ENCODE measurements at places on chromosomes 16 and 17. TPM values are rescaled to one million over a fixed set of nuclear protein-coding genes. Genes with fewer than 3 reads are reported as not detected.

- no peak for DNase-seq
Measured at GRCh38 chr16:68420366-68420942, 27.9 kb downstream of the SMPD3 start.

DNA sequence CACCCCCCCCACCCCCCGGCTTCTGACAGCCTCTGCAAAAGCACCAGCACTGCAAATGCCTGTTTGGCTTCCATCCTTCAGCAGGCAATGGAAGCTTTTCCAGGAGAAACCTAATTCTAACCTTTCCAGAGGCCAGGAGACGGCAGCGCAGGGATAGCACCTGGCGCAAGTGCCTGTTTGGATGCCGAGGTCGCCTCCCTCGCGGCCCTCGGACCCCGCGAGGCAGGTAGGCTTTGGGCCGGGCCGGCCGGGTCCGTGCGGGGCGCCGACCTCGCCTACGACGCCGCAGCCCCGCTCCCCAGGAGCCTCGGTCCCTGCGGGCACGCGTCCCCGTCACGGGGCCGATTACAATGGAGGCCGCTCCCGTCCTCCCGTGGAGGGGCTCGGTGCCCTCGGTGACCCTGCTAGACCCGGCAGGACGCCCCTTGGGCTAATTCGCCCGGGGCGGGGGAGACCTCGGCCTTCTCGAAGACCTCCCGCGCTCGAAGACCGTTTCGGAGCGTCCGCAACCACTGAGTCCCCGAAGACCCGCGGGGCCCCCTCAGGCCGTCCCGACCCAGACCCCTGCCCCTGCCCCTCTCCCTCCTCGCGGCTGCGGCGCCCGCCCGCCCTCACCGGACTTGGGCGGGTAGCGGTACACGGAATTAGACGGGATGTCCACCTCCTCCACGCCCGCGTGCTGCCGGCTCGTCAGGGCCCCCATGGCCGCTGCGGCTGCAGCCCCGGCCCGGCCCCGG, 587 bp downstream of the RNF157 start:
- no peak for DNase-seq

- DNase-seq = no peak
Measured at GRCh38 chr16:81779536-81780320, 637 bp downstream of the PLCG2 start.

- no peak for DNase-seq
Measured at GRCh38 chr17:43094129-43094835, 30.9 kb downstream of the BRCA1 start.

- no peak for DNase-seq
Measured at GRCh38 chr16:1633310-1633709, 21.1 kb downstream of the CRAMP1 start.

- DNase-seq = no peak
Measured at GRCh38 chr17:40487371-40488020, 13.9 kb downstream of the TNS4 start.

DNA sequence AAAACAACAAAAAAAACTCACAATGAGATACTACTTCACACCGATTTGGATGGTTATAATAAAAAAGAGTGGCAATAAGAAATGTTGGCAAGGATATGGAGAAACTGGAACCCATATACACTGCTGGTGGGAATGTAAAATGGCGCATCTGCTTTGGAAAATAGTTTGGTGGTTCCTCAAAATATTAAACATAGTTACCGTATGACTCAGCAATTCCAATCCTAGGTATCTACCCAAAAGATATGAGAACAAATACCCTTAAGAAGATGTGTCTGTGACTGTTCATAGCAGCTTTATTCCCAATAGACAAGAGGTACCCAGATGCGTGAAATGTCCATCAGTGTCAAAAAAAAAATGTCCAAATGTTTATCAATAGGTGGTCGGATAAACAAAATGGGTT, 7.2 kb downstream of the CPPED1 start:
- DNase-seq = peak; percentile 25

GRCh38 chr17:2030779-2031163, 818 bp downstream of the DPH1 start:
- DNase-seq = no peak

DNA sequence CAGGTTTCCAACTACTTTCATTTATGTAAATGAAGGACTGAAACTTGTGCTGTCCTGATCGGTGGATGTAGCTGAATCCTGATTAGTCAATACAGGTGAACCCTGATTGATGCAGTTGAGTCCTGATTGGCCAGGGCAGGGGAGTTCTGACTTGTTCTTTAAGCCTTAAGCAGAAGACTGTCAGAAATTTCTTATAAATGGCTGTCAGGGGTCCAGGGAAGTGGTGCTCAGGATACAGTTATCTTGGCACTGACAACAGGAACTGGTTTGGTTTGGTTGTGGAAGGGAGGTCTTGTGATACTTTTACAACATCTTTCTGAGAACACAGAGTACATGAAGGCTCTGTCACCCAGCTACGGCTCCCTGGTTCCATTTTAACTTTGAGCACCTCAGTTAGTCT, 132.1 kb downstream of the KCNJ12 start:
- DNase-seq = no peak

DNA sequence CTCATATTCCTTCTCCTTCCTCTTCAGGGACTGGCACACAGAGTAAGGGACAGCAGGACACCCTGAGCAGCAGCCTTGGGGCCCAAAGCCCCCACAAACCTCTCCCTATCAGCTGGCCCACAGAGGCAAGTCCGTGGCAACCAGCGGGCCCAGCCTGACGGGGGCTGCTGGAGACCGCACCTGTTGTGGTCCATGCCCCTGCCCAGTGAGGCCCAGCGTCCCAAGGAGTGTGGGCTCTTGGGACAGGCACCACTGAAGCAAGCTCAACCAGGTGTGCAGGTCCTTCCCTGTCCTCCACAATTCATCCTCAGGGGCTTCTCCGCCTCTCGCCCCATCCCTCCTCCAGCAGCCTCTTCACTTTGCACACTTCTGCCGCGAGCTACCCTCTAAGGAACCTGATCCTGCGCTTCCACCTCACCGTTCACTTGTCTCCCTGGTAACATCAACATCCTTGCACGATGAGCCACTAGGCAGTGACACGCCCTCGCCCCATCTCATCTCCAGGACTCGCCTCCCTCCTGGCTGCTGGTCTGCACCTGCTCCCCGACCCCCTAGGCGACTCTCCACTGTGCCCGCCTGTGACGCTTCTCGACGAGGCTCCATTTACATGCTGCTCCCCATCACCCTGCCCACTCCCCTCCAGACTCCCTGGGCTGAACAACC, 12.7 kb downstream of the MNT start:
- DNase-seq = no peak

DNA sequence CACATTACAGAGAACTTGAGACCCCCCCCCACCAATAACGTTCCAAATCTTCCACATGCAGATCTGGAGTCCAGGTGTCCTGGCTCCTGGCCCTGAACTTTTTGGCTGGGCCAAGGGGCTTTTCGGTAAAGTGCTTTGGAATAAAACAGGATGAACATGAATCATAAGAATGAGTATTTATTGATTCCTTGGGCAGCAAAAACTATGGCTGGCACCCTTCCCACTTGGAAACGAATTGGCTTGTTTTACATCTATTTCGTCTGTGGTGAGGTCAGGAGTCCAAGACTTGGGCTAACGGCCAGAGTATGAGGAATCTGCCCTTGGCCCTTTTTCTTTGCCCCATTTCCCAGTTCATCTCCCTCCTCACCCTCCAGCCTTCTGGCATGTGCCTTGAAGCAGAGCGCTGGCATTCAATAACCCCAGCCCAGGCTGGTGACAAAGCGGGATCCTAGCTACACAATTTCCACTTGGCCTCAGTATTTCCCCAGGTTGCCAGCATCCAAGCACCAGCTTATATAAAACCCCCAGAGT, 4.1 kb upstream of the UBTF start:
- DNase-seq = peak; percentile 31

GRCh38 chr17:44209786-44210341, 9.6 kb downstream of the UBTF start:
- peak; percentile 60 for DNase-seq

- DNase-seq = no peak
Measured at GRCh38 chr16:58426966-58427365, 34.7 kb downstream of the GINS3 start.

- DNase-seq = no peak
Measured at GRCh38 chr17:58272367-58273280, 8.1 kb downstream of the MPO start.

- DNase-seq = peak; percentile 13
Measured at GRCh38 chr16:66007717-66008116, 358.8 kb upstream of the CDH5 start.

GRCh38 chr17:34998205-34998604, 17.9 kb downstream of the LIG3 start:
- DNase-seq = peak; percentile 73

- no peak for DNase-seq
Measured at GRCh38 chr17:61458421-61459141, 6.4 kb downstream of the TBX4 start.

DNA sequence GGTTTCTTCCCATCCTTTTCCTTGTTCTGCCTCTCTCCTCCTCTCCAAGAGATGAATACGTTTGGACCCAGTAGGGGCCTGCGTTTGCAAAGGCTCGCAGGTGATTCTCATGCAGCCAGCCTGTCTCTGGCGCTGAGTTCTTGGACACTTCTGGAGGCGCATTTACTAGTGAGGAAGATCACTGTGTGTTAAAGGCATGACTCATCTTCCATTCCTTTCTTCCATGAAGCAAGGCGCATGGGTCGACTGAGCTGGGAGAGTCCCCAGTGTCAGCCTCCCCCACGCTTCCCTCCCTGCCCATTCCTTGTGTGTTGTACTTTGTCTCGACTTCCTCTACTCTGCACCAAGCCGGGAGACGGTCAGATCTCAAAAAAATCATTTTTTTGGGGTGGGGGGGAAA, 159.9 kb upstream of the EEF2KMT start:
- DNase-seq = peak; percentile 17

DNA sequence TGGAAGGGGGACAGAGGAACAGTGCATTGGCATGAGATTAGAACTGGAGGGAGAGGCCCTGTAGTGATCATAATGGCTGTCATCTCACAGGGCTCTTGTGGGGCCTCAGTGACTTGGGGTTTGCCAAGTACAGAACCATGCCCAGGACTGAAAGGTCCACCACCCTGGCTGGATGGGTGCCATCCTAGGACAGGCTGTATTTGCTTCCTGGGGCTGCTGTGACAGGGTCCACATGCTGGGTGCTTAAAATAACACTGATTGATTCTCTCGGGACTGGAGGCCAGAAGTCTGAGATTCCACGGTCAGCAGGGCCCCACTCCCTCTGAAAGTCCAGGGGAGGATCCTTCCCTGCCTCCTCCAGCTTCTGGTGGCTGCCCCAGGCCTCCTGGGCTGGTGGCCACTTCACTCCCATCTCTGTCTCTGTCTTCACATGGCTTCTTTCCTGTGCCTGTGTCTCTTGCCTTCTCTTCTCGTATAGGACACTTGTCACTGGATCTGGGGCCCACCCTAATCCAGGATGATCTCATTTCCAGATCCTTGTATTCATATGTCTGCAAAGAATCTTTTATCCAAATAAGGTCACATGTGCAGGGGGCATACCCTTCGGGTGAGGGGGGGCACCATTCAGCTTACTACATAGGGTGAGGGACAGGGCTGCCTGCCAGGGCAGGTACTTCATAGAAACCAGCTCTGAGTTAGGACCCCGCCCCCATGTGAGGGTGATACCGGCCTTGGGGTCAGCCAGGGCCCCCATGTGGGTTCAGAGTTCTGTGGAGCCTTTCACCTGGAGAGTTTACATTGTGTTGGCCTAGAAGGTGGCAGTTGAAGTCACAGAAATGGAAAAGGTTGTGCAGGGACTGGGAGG, 52.6 kb downstream of the USP22 start:
- peak; percentile 52 for DNase-seq

DNA sequence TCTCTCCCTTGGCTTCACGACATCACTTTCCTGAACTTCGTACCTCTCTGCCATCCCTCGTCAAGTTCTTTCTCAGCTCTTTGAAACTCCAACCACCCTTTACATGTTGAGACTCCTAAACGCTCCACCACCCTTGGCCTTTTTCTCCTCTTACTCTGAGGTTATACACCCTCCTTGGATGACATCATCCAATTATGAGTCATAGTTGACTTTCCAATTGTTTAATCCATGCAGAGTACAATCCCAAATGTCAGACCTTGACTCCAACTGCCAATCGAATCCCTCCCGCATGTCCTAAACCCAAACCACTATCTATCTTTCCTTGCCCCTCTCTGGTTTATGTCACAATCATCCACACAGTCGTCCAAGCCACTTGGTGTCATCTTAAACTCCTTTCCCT, 18.4 kb upstream of the C16orf82 start:
- peak; percentile 7 for DNase-seq

DNA sequence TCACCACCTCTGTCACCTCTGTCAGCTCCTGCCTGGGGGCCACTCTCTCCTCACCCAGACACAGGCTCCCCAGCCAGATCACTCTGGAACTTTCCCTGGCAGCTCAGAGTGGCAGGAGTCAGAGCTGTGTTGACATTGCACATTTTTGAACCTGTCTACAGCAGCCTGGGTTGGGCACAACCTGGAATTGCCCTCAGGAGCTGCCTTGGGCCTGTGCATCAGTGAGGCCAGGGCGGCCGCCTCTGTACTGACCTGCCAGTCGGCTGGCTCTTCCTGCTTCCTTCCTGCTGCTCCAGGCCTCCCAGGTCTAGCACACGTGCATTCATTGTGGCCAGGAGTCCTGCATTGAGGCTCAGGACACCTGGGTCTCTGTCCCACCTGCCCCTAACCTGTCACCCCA, 14.2 kb upstream of the TMEM11 start:
- DNase-seq = no peak

MRC2 gene
- 69.9 TPM for total RNA-seq

KRT27 gene
- total RNA-seq = not detected

NUPR1 gene
- 8.2 TPM for total RNA-seq

FNDC8 gene
- total RNA-seq = not detected

HOXB8 gene
- total RNA-seq = 11.2 TPM

BAIAP3 gene
- total RNA-seq = 0.13 TPM

ARHGAP44 gene
- total RNA-seq = 1.00 TPM

XAF1 gene
- not detected for total RNA-seq

GPR139 gene
- total RNA-seq = not detected

PRAC1 gene
- not detected for total RNA-seq

C1QBP gene
- 738 TPM for total RNA-seq

CCDC154 gene
- 0.03 TPM for total RNA-seq
